Inflammatory macrophage treated with lipopolysaccharide for 1 hour (primary cell): ENCODE measurements at places on chromosomes 6 and 20.

DNA sequence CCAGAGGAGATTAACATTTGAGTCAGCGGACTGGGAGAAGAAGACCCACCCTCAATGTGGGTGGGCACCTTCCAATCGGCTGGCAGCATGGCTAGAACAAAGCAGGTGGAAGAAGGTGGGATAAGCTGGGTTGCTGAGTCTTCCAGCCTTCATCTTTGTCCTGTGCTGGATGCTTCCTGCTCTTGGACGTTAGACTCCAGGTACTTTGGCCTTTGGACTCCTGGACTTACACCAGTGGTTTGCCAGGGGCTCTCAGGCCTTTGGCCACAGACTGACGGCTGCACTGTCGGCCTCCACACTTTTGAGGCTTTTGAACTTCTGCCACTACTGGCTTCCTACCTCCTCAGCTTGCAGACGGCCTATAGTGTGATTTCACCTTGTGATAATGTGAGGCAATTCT is 50.8 kb downstream of the BCAS1 start:
- DNase-seq: no peak

DNA sequence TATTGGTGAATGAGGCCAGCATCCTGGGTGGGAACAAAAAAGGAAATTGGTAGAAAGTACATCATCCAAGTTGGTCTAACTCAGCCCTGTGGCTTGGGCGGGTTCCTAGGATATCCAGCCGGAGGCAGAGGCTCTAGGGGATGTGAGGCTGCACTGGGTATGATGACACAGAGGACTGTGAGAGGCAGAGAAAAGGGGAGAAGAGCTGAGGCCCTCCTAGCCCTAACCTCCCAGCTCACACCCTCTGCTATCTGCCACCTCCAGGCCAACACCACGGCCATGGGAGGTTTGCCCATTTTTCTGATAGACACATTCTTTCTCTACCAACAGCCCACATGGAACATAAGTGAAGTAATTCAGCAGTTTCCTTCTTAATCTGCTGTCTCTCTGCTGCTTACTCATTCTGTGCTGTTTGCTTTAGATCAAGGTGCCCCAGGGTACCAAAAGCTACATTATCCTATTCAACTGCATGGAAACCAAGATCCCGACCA is 284.4 kb downstream of the ESR1 start:
- no peak for DNase-seq

- no peak for DNase-seq
These were observed 67.9 kb upstream of the TENT5A start for GRCh38 chr6:81820422-81820821.

GRCh38 chr6:87575423-87575822 is 14.4 kb downstream of the RARS2 start:
- DNase-seq: no peak

- DNase-seq: no peak
These were observed 723.1 kb upstream of the FLRT3 start for GRCh38 chr20:15060265-15061060.

- peak; percentile 62 for DNase-seq
These were observed 67.3 kb downstream of the ATP9A start for GRCh38 chr20:51700809-51701285.

- no peak for DNase-seq
These were observed 16.3 kb downstream of the NTSR1 start for GRCh38 chr20:62724692-62725595.

GRCh38 chr6:16651871-16652270 is 109.4 kb downstream of the ATXN1 start:
- DNase-seq: no peak

- DNase-seq: peak; percentile 29
These were observed 133.9 kb downstream of the ZDHHC14 start for GRCh38 chr6:157514659-157515496.

DNA sequence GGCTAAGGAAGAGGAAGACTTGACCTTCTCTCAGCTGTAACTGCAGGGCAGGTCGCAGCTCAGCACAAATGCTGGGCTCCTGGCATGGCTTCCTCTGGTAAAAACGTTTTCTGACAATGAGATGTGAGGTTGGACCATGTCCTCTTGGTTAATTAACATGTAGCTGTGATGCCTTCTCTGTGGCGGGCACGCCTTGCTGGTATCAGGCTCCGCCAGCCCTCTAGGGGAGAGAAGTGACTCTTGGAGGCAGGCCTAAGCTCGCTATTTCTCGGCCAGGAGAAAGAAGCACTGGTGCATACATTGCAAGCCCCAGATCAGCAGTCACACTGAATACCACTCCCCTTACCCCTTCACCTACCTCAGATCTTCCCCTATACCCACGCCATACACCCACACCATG is 65.0 kb downstream of the QRSL1 start:
- DNase-seq: no peak

- DNase-seq: no peak
These were observed 83.9 kb upstream of the CEP85L start for GRCh38 chr6:118735320-118735719.

DNA sequence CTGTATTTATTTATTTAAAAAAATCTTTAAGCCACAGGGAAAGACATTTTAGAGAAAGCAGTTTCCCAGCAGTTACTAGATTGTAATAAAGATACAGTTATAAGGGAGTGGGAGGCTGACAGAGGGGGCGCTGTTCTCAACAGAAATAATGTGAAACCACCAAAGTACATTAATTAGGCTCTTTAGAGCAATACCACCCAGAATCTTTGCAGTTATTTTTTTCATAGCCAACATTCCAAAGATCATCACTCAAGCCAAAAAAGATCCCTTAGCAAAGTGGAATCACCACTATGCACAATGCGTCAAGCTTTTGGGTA is 331.3 kb upstream of the DEFB112 start:
- no peak for DNase-seq

DNA sequence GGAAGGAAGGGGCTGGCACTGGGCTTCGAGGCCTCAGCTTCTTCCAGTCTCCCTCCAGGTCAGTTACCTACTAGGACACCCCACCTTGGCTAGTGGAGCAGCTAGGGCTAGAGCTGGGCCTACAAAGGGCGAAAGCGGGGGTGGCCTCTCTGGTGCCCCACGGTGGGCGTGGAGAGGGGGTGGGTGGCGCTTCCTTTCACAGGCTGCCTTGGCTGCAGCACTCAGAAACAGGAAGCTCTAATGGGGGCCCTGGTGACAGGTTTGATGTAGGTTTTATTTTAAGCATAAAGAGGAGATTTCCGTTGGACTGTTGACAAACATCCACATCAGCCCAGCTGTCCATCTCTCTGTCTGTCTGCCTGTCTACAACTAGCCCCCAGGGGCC is 13.4 kb downstream of the FAM110A start:
- peak; percentile 53 for DNase-seq

DNA sequence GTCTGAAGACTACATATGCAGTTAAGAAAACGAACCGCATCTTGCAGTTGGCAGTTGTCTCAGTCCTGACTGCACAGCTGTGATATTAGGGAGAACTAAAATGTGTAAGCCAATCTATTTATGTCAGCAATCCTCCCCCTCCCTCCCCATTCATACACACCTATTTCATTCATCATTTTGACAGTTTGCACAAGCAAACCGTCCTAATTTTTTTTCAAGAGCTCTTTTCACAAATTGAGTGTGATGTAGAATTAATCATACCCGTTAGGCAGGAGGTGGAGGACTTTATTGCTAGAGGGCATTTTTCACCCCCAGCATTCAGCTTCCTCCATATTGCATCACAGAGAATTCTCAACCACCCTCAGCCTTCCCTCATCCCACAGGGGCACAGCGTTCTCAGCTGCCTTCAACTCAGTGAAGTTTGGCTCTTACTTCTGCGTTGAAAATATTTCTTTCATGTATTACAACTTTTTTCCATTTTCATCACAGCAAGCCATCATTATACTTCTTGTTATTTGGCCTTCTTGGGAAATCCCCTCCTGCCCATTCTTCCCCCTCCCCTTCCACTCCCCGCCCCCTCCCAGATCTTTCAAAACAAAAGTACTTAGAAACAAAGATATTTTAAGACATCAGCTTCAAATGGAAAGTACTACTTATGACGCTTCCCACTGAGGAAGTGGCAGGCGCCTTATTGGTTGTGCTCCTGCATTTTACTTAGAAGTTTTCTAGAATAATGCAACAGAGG is 37.5 kb downstream of the NOX3 start:
- DNase-seq: peak; percentile 93

- DNase-seq: no peak
These were observed 7.5 kb upstream of the CD164 start for GRCh38 chr6:109389650-109390274.

DNA sequence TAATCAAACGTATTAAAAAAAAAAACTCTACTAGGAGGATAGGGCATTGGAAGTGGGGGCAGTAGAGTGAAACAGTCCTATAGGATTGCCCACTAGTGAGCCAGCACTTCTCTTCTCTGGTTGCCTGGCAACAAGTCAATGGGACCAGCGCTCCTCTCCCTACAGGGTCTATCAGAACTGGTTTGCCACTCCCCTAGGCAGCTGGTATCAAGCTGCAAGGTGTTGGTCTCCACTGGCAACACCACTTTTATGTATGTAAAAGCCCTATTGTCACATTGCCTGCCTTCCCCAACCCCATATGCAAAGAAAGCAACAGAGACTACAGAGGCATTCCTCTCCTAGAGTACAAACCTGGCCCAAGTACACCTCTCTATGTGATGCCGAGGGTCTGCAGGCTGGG is 166.9 kb upstream of the MCHR2 start:
- no peak for DNase-seq

DNA sequence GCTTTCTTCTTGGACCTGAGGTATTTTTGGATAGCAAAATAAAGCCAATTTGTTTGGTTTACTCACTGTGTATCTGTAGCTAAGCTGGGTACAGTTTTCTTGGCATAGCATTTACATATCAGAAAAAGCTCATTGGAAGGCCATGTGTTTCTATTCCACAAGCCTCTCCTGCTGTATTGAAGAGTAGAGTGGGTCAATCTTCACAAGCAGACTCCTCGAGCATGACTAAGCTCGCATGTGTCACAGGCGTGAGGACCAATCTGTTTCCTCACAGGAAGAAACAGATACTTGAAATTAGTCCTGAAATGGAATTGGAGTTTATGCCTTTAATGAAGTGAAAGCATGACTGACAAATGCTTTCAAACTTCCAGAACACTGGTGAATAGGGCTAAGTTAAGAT is 1279.0 kb upstream of the MAP3K7 start:
- no peak for DNase-seq

GRCh38 chr20:61905781-61906523 is 159.7 kb downstream of the TAF4 start:
- no peak for DNase-seq

DNA sequence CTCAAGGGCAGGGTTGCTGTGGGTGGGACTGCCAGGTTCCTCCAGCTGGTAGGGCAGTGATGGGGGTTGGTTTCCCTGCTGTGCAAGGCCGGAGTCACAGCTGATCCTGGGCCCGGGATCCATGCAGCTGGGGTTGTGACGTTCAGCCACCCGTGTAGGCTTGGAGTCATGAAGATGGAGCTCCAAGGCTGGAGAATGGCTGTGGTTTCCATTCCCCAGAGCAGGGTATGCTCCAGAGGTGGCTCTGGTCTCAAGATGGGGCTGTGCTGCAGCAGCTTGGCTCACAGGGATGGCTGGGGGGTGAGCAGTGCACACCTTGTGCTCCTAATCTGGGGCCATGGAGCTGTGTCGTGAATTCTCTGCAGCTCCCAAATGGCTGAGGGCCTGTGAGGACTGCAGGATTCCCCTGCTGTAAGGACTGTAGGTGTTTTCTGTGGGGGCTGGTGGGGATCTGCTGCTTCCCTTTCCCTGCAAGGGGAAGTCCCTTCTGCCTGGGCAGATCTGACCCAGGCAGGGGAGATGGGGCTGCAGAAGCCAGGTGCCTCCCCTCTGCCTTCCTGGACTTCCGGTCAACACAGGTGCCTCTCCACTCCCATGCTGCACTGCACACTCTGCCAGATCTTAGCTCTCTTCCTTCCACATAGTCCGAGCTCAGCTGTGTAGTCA is 15.9 kb downstream of the KIF25 start:
- no peak for DNase-seq

DNA sequence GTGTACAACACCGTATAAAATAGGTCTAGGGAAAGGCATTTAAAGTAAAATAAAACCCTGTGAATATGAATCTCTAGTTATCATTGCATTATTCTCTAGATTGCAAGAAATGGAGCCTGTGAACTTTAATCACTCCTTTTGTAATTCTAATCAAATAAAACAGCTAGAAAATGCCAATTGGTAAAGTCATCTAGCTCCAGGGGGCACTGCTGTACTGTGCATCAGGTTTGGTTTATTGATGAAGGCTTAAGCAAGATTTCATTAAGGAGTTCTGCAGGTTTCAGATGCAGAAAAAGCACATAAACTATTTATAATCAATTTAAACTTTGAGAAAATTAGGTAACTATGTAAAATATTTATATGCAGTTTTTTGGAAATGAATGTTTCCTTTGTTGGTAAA is 645.0 kb downstream of the PHF3 start:
- DNase-seq: peak; percentile 9

DNA sequence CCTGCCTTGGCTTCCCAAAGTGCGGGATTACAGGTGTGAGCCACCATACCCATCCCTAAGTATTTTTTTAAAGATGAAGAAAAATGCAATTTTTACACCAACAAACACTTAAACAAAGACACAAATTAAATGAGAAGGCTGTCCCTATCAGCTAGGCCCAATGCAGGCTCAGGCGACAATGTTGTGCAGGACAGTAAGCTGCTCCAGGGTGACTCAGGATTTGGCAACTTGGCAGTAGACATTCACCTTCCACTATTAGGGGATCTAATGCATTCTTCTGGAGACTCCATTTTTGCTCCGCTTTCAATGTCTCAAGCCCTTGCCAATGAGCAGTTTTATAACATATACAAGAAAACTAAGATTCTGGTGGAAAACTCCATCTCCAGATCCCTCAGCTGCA is 19.7 kb downstream of the NDRG3 start:
- DNase-seq: no peak

GRCh38 chr6:95589826-95590570 is 12.7 kb downstream of the MANEA start:
- no peak for DNase-seq

DNA sequence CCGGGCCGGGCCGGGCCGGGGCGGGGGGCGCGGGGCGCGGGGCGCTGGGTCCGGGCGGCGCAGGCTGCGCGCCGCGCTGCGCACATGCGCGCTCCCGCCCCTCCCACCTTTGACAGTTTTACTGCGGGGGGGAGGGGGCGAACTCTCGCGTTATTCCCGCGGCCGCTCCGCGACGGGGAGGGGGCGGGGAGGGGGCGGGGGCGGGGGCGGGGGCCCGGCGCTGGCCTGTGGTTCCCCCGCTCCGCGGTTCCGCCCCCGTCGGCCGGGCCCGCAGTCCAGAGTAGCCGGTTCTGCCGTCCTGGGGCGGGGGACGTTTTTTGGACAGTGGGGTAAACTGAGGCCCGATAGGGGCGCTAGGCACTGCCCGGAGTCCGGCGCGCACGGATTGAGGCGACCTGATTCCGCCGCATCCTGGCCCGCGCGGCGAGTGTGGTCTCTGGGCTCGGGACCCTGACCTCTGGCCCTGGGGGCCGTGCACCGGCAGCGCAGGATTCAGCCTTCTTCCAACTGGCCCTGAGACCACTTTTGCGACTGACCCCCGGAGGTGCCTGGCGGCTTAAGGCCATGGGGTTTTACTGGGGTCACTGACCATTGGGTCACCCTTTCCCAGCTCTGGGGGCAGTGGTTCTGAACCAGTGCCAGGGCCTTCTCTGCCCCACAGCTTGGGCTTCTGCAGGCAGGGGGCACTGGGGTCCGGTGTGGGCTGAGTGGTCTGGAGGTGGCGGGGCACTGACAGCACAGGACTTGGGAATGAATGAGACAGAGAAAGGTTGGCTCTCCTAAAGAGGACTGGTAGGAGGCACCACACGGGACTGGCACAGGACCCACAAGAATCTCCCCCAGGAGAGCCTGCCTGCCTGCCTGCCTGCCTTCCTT is at the start of gene ZNF512B:
Gene ZNF512B, minus strand, starts transcription at position 93 of the 876 bp plus-strand sequence. CDS start 1,980 bp downstream, outside the sequence.
- no peak for DNase-seq
